Large intestine (tissue), 12 donors: ENCODE measurements at places on chromosomes 16 and 17. TPM values are rescaled to one million over a fixed set of nuclear protein-coding genes. Genes with fewer than 3 reads are reported as not detected.

GRCh38 chr17:73156166-73156840 lies 8.5 kb upstream of the SSTR2 start:
- peaks cover 25% of the 10 kb centered on the region for H3K4me1 ChIP-seq
- H3K4me3 ChIP-seq = no peak overlapping the region
- no peaks in the 10 kb centered on the region for H3K36me3 ChIP-seq

DNA sequence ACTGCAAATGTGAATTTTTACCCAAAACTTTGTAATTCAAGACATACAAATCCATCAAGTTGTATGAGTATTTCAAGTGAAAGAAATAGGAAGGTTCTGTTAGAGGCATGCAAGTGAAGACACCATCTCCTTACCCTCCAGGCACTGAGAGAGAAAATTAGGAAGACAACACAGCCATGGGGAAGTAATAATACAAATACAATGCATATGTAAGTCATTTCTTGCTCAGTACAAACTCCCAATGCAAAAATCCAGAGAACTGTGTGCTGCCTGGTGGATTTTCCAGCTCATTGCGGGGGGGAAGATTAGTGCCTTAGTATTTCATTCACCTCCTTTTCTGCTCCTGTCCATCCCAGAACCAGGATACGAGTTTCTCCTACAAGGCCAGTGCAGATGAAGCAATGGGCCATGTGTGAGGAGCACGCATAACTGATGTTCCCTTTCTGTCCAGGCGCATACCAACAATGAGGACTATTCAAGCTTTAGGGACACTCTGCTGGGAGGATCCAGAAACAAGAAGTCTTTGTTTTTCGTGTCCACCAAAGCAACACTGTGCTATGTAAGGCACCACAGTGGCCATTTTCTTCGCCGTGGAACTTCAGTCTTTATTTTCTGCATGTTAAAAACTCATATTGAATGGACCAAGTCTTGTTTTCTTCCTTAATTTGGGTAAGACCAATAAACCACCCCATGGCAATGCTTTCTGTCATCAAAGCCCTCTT lies 143.7 kb upstream of the RCVRN start:
- H3K4me1 ChIP-seq = no peaks in the 10 kb centered on the region
- H3K36me3 ChIP-seq = no peaks in the 10 kb centered on the region
- no peaks in the 10 kb centered on the region for H3K27me3 ChIP-seq
- no peak overlapping the region for H3K27ac ChIP-seq

DNA sequence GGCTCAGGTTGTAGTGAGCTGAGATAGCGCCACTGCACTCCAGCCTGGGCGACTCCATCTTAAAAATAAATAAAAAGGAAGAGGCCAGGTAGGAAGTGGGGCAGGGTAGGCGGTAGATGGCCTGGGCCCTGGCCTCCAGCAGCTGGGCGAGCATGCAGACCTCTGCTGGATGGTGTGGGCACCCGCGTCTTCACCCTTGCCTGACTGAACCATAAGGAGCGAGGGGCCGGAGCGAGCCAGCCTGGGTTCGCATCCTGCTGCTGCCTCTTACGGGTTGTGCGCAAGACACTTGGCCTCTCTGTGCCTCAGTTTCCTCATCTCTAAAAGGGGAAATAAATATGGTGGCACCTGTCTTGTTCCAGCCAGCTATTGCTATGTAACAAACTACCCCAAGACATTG lies 146.1 kb upstream of the GSE1 start:
- H3K4me3 ChIP-seq = no peak overlapping the region
- H3K4me1 ChIP-seq = peaks cover 21% of the 10 kb centered on the region
- peaks cover 3% of the 10 kb centered on the region for H3K27me3 ChIP-seq
- peaks cover 3% of the 10 kb centered on the region for H3K36me3 ChIP-seq
- H3K27ac ChIP-seq = no peak overlapping the region

- DNase-seq = peak; percentile 74
- peaks cover 4% of the 10 kb centered on the region for H3K4me1 ChIP-seq
- H3K27me3 ChIP-seq = peaks cover 2% of the 10 kb centered on the region
These were observed 57.3 kb upstream of the BCO1 start for GRCh38 chr16:81181013-81181720.

GRCh38 chr17:39209317-39210092 lies 9.4 kb downstream of the RPL19 start:
- H3K27ac ChIP-seq = no peak overlapping the region
- peaks cover 39% of the 10 kb centered on the region for H3K27me3 ChIP-seq
- H3K4me1 ChIP-seq = peaks cover 13% of the 10 kb centered on the region
- peak; percentile 51 for DNase-seq
- H3K4me3 ChIP-seq = peak overlapping the region; percentile 16

- H3K4me3 ChIP-seq = peak within 1 kb of the TSS; percentile 58
- peaks cover 18% of the 10 kb centered on the region for H3K27me3 ChIP-seq
- no peaks in the 10 kb centered on the region for H3K36me3 ChIP-seq
- peak within 1 kb of the TSS; percentile 44 for H3K27ac ChIP-seq
These were observed at the start of gene ADORA2B for GRCh38 chr17:15944759-15945526. Gene ADORA2B, plus strand, starts transcription at chr17:15945130. Its CDS starts 119 bp downstream, at chr17:15945249.

- peaks cover 73% of the 10 kb centered on the region for H3K36me3 ChIP-seq
- DNase-seq = no peak
- no peak overlapping the region for H3K4me3 ChIP-seq
These were observed 18.6 kb downstream of the SNN start for GRCh38 chr16:11686713-11687380.

- no peaks in the 10 kb centered on the region for H3K36me3 ChIP-seq
- DNase-seq = no peak
- H3K4me1 ChIP-seq = peaks cover 23% of the 10 kb centered on the region
- peaks cover 71% of the 10 kb centered on the region for H3K27me3 ChIP-seq
- H3K27ac ChIP-seq = no peak overlapping the region
These were observed 45.0 kb downstream of the SRCIN1 start for GRCh38 chr17:38560503-38561318.

DNA sequence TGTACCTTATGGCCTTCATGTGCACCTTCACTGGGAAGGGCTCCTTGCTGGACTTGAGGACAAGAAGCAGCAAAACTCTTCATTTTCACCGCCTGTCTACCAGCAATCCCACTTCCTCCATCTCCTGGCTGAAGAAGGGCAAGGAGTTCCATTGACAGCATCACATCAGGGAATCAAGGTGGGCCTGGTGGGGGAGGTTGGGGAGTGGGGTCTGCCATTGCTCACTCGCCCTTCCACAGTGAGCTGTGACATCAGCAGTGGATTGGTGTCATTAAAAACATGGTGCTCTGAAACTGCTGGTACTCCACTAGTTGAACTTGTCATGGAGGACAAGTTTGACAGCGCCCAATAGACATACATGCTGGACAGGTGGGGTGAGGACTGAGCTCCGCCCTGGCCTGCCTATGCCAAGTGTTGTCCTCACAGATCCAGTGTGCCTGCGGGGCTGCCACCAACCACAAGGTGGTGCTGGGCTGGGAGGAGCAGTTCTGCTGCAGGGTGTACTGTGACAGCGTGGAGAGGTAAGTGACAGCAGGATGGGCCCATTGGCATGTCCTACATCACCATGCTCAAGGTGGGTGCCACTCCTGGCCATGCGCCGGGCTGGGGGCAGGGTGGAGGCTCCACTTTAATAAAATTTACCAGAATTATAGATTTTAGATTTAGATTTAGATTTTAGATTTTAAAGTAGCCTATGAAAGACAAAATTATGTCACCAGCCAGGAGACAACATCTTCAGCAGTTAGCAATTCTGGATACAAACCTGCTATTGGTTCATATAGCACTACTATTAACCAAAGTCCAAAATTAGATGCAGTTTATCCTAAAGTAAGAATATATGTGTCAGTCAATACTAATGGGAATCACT lies 1729.1 kb downstream of the TP53TG3F start:
- no peaks in the 10 kb centered on the region for H3K36me3 ChIP-seq
- no peak overlapping the region for H3K27ac ChIP-seq
- H3K4me1 ChIP-seq = no peaks in the 10 kb centered on the region

DNA sequence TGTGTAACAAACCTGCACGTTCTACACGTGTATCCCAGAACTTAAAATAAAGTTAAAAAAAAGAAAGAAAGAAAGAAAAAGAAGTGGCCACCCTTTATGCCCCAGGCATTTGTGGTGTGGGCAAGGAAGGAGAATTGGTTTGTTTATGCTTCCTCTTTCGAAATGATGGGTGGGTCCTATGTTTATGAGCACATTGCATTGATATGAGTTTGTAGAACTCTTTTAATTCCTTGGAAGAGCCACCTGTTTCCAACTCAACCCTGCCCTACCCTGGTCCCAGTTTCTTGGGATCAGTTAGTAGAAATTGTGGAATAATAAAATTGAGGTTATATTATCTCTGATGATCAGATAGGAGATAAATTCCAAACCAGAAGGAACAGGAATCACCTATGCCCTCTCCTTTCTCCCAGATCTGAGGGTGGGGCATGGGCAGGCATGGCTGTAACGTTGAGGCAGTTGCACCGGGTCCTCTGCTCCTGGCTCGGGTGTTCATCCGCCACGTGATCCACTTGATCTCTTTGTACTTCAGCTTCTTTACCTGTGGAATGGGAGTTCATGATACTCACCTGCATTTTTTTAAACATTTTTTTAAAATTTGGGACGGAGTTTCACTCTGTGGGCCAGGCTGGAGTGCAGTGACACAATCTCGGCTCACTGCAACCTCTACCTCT lies 15.9 kb downstream of the CHAD start:
- H3K27ac ChIP-seq = no peak overlapping the region
- no peaks in the 10 kb centered on the region for H3K27me3 ChIP-seq

GRCh38 chr17:1505586-1505985 lies 10.8 kb downstream of the INPP5K start:
- H3K4me3 ChIP-seq = no peak overlapping the region
- peaks cover 16% of the 10 kb centered on the region for H3K36me3 ChIP-seq
- H3K27ac ChIP-seq = no peak overlapping the region
- H3K4me1 ChIP-seq = peaks cover 12% of the 10 kb centered on the region
- DNase-seq = no peak

DNA sequence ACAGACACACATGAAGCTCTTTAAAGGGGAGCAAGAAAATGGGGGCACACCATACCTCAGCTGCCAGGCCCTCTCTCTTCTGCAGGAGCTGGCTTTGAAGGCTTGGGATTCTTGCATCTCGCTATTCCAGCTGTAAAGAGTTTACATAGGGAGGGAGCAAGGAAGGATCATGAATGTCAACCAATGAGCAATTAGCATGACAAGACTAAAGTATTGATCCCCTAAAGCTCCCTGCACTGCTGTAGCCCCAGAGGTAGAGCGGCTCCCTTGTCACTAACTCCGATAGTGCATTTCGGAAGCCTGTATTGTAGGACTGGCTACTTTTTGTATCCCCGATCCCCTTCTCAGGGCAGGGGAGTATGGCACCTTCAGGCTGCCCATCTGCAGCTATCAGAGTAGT lies 113.4 kb upstream of the PMFBP1 start:
- H3K36me3 ChIP-seq = no peaks in the 10 kb centered on the region
- H3K4me1 ChIP-seq = no peaks in the 10 kb centered on the region
- H3K27me3 ChIP-seq = no peaks in the 10 kb centered on the region
- no peak for DNase-seq

GRCh38 chr17:6862825-6863224 lies 31.3 kb upstream of the TEKT1 start:
- no peak overlapping the region for H3K4me3 ChIP-seq
- H3K4me1 ChIP-seq = no peaks in the 10 kb centered on the region

- DNase-seq = no peak
- H3K4me1 ChIP-seq = peaks cover 4% of the 10 kb centered on the region
- peaks cover 10% of the 10 kb centered on the region for H3K27me3 ChIP-seq
- no peaks in the 10 kb centered on the region for H3K36me3 ChIP-seq
- H3K27ac ChIP-seq = no peak overlapping the region
These were observed 10.0 kb downstream of the SLC22A31 start for GRCh38 chr16:89190150-89190958.

- H3K4me1 ChIP-seq = no peaks in the 10 kb centered on the region
- no peak overlapping the region for H3K4me3 ChIP-seq
- no peak overlapping the region for H3K27ac ChIP-seq
- H3K27me3 ChIP-seq = peaks cover 3% of the 10 kb centered on the region
These were observed 131.8 kb downstream of the UTP18 start for GRCh38 chr17:51391982-51392654.

- DNase-seq = peak; percentile 11
- H3K27ac ChIP-seq = no peak overlapping the region
- no peaks in the 10 kb centered on the region for H3K27me3 ChIP-seq
- H3K4me3 ChIP-seq = no peak overlapping the region
- H3K36me3 ChIP-seq = no peaks in the 10 kb centered on the region
These were observed 667.4 kb upstream of the SALL1 start for GRCh38 chr16:51818342-51818944.

DNA sequence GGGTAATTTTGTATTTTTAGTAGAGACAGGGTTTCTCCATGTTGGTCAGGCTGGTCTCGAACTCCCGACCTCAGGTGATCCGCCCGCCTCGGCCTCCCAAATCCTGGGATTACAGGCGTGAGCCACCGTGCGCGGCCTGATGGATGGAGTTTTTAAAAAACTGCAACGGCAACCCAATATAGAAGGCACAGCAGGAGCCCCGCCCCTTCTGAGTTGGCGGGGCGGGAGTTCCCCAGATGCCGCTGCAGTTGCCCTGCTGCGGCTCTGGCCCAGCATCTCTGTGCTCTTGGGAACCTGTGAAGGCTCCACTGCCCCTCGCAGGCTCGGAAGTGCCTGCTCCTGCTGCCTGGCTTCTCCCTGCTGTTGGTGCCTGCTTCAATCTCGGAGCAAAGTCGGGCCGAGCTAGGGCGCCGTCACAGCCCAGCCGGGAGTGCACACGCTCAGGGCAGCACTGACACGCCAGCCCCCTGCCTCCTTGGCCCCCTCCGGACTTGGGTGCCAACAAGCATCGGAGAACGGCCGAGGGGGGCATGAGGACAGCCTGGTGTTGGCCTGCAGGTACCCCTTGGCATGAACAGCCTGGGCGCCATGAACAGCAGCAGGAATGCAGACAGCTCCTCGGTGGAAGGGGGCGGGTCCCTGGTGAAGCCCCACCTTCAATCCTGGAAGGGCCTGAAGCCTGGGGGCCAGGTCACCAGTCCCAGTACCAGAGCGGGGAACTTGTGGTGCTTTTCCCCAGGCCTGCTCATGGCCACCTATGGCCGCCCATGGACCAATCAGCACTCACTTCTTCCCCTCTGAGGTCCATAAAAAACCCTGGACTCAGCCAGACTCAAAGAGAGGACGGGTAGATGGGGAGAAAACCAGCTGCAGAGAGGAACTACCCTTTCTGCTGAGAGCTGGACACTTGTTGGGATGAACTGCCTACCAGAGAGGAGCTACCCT lies 2.3 kb upstream of the NT5M start:
- H3K4me3 ChIP-seq = peak overlapping the region; percentile 52
- no peak overlapping the region for H3K27ac ChIP-seq
- no peaks in the 10 kb centered on the region for H3K36me3 ChIP-seq
- H3K27me3 ChIP-seq = no peaks in the 10 kb centered on the region
- peak; percentile 54 for DNase-seq

ACADVL gene
- 490 TPM for polyA plus RNA-seq

SKAP1 gene
- polyA plus RNA-seq = 3.0 TPM

ARHGAP23 gene
- polyA plus RNA-seq = 23.6 TPM

ABCC6 gene
- 88.3 TPM for polyA plus RNA-seq

HOXB13 gene
- not detected for polyA plus RNA-seq

PDPR gene
- 25.5 TPM for polyA plus RNA-seq

ERI2 gene
- 35.8 TPM for polyA plus RNA-seq

CD79B gene
- 1.2 TPM for polyA plus RNA-seq
